Smooth muscle cell of the umbilical artery (primary cell): ENCODE measurements at places on chromosomes 12 and 14. TPM values are rescaled to one million over a fixed set of nuclear protein-coding genes. Genes with fewer than 3 reads are reported as not detected.

PAPLN gene
- total RNA-seq = 4.2 and 6.4 TPM in 2 replicates

ACSM4 gene
- total RNA-seq = not detected in 2 replicates

DACT1 gene
- 35.8 and 55.5 TPM in 2 replicates for total RNA-seq

HOXC6 gene
- total RNA-seq = 4.2 and 4.7 TPM in 2 replicates

CLEC7A gene
- total RNA-seq = not detected in 2 replicates

AQP2 gene
- not detected in 2 replicates for total RNA-seq

SMCO2 gene
- total RNA-seq = 0.89 and 1.4 TPM in 2 replicates

OASL gene
- total RNA-seq = 0.18 and 0.30 TPM in 2 replicates

IL26 gene
- not detected in 2 replicates for total RNA-seq

GRIP1 gene
- 1.5 and 3.6 TPM in 2 replicates for total RNA-seq

ZDHHC22 gene
- total RNA-seq = not detected in 2 replicates

HNRNPA1 gene
- 214 and 225 TPM in 2 replicates for total RNA-seq
